Fibroblast of skin of left biceps (primary cell): ENCODE measurements at places on chromosomes 2 and 18.

GRCh38 chr2:174014011-174014698 is 49.0 kb upstream of the SP3 start:
- no peak for DNase-seq

DNA sequence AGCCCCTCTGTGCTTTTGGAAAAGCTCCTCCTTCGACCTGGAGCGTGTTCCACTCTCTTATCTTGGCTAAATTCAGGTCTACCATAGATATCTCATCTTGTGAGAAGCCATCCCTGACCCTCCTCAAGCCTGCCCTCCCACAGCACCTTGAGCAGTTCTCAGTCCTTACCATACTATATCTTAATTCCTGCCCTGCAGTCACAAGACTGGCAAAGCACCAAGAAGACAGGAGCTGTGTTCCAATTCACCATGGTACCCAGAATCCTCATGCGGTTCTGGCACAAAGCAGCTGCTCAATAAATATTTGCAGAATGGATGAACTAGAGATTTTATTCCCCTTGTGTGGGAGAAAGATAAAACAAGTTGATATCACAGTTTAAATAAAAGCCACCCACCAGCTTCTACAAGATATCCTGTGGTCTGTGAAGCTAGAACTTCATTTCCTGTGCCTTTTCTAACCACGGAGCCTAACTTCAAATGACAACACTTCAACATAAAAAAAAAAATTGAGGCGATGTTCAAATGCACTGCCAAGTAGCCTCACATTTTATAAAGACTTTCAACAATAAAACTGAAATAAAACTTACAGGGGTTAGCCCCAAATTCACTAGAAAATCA is 19.5 kb downstream of the MARCHF4 start:
- no peak for DNase-seq

DNA sequence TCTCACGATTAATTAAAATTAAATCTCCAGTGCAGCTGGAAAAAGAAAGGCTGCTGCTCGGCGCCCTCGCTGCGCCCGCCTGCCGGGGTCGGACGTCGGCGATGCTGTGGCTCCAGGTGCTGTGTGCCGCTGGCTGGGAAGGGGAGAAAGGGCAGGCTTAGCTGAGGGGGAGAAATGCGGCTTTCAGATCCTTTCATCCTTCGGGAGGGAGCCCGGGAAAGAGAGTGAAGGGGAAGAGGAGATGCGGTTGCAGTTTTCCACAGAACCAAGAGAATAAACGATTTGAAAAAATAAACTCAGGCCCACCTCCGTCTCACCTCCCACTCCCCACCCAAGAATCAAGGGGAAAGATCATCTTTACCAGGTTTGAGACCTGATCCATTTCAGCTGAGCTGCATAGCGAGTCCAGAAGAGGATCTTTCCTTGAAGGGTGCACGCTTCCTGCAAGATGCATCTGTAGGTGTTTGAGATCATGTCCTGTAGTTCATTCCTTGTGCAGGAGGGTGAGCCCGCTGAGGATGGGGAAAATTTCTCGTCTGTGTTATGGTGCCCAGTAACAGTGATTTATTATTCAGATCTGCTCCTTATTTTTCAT is 495 bp downstream of the TMEM169 start:
- DNase-seq = no peak

DNA sequence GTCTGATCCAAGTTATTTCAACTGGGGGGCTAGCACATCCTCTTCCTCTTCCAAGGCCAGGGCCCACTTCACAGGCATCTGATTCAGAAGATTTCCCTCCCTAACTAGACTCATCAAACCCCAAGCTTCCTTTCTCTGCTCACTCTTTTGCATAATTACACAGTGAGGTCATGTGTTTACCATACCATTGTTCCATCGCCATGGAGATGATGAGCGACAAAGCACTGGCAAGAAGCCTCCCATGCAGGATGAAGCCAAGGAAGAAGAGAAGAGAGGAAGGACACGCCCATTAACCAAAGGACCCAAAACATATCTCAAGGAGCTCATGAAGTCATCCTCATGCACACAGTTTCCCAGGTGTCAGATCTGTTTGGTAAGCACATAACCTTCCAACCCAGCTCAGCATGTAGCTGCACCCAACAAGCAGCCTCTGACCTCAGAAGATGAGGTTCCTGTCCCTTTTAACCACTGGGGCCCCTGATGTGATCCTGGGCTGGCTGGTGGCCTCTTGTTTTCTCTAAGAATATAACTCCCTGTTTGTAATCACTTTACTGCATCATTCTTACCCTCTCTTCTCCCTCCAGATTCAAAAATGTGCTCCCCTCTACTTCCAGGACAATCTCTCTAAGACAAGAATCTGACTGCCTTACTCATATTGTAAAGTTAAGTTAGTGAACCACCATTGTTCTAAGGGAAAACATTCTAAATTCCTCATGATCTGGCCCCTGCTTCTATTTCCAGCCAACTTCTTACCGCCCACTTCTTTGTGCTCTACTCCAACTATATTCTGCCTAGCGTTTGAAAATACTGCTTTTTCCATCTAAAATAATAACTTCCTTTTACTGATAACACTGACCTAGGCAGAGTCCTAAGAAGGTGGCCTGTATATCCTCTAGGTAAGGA is 190.1 kb downstream of the TTC32 start:
- peak; percentile 87 for DNase-seq

DNA sequence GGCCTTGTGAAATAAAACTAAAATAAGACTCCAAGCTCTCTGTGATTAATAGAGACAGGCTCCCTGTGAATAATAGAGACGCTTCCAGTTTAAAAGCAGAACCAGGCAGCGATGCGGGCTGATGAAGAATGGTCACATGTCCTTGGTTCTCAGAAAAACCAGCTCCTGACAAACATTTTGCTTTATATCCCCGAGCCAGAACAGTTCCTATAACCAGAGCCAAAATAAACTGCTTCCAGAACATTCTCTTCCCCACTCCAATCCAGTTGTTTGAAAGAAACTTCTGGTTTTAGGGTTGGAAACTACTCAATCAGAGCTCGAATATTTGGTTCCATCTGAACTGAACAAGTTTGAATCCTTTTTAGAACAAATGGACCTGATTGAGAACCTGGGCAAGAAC is 213.7 kb downstream of the TSN start:
- no peak for DNase-seq

- peak; percentile 6 for DNase-seq
These were observed 81.8 kb downstream of the EXOC6B start for GRCh38 chr2:72744049-72744448.

- no peak for DNase-seq
These were observed 360.5 kb upstream of the RGPD4 start for GRCh38 chr2:107466241-107466640.

DNA sequence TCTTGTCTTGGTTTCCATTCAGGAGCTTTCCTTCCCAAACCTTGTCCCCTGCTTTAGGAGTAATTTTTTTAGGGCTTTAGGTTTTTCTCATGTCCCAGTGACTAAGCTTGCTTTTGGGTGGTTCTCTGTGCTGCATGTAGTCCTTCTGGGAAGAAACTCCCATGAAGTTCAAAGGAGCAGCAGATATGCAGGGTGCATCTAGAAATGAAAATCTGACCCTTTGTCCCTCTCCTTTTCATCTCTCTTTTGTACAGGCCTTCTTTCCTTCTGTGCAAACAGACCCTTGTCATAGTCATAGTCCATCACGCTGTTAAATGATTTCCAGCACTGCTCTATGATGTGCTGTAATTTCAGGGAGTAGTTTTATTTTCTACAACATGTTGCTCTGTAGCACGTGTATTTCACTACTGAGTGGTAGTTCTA is 20.4 kb downstream of the FMNL2 start:
- DNase-seq = no peak

DNA sequence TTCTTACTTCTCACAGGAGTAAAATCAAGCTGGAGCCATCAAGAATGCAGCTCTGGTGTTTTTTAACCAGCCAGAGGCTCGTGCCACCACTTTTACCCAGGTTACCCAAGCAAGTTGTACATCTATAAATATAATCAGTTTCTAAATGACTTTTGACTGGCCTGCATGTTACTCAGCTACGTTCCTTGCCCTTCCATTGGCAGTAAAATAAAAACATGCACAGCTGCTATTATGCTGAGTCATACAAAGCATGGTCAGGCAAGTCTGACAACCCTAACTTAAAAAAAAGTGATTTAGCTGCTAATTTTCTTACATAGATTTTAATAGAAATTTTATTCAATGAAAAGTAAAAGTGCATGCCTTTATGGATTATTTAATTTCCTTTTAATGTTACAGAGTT is 111.7 kb upstream of the CSRNP3 start:
- peak; percentile 10 for DNase-seq

DNA sequence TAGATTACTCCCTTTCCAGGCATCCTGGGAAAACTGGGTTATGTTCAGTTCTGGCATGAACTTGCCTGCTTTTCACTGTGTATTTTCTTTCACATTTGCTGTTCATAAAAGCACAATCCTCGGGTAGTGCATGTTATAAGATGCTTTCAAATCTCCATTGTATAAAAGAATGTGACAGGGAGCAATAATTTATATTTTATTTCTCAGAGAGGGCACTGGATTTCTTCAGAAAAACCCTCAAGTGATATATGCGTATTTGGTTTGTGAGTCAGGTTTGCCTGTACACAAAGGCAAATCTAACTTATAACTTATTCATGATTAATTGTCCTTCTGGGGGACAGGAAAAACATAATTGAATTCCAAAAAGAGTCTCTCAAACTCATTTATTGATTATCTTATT is 440.7 kb upstream of the MMADHC start:
- no peak for DNase-seq

DNA sequence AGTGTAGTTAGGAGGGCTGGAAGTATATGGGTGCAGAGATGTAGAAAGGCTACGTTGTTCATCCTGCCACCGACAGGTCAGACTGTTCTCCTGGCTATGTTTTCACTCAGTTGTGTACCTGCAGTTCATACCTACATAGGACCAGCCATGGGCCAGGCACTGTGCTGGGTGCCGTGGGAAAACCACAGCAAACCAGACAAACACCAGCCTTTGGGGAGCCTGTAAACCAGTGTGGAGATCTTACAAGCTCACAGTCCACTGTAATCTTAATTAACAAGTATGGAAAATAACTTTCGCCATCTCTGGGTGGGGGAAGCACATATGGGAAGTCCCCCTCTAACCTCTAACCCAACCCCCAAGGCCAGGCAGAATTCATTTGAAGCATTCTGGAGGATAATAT is 12.7 kb downstream of the NCK2 start:
- DNase-seq = no peak

- no peak for DNase-seq
These were observed 346.5 kb upstream of the ETAA1 start for GRCh38 chr2:67050622-67051021.

- peak; percentile 1 for DNase-seq
These were observed 1389.8 kb upstream of the TMEFF2 start for GRCh38 chr2:193584522-193584938.

GRCh38 chr2:144358374-144358964 is 161.4 kb downstream of the ZEB2 start:
- DNase-seq = no peak

DNA sequence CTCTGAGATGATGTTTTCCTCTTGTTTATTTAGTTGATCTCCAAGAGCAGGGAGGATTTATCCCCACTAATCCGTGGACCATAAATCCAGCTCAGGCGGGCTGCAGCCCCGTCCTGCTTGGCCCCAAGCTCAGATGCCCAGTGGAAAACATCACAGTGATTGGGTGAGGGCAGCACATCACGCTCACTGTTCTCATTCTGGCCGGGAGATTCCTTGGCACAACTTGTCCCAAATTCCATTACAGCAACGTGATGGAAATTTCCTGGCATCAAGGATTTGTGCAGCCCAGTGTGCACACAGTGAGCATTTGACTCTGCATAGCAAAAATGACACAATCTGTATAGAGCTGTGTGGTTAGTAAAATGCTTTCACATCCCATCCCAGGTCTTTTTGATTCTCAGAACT is 96.8 kb downstream of the VAPA start:
- peak; percentile 66 for DNase-seq

DNA sequence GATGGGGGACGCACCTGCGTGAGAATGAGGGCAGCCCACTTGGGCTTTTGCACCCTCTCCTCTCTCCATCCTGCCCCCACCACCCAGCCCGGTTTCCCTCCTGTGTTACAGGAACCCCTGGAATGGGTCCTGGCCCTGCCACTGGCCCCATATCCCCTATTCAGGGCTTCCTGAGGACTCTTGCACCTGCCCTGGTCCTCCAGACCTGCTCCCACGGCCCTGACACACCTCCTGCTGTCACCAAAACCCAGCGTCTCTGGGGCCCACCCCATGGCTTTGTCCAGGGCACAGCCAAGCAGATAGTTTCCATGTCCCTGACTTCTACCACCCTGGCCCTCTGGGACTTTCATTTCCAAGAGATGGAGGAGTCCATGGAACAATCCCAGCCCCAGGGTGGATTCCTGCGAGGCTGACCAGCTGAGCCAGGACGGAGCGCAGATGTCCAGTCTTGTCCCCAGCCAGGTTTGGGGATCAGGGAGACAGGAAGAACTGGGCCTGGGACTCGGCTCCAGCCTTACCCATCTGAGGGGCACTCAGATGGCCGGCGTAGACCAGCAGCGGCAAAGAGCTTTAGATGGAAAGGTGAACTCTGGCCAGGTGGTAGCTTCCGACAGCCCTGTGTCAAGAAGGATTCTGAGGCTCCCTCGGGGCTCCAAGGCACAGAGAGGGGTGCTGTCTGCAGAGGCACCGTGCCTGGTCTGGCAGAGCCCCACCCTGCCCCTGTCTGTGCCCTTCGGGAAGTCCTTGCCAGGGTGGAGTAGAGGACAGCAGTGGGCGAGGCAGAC is 12.0 kb downstream of the GPR35 start:
- DNase-seq = no peak

DNA sequence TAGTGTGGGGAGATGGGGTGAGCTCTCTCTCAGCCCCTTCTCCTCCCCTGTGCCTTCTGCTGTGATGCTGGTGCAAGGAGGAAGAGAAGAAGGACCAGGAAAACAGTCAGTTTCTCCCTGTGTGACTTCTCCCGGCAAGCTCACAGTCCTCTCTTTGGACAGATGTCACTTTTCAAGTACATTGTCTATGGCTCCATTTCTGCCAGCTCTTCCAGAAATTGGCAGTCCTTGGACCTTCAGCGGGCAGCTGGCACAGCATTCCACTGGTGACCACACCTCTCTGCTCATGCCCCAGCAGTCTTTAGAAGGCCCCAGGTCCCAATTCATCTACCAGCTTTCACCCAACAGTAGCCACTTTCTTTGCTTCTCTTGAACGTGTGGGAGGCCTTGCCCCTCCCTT is 63.9 kb downstream of the AOX1 start:
- no peak for DNase-seq

GRCh38 chr2:99776206-99776905 is 286.5 kb upstream of the REV1 start:
- no peak for DNase-seq

DNA sequence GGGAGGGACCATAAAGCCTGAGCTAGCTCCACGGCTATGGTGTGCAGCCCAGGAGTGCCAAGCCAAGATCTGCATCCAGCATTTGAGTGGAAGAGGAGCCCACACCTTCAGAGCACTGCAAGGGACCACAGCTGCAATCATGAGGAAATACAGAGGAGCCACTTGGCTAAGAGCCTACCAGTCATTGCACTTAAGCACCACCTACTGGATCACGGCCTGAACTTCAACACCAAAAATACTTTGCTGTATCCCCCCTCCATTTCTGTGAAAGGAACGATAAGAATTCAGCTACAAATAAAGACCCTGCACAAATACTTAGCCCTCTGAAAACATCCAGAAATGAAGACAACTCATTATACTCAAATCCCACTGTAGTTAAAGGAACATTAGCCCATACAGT is 545.3 kb downstream of the TSN start:
- no peak for DNase-seq
